CMK (cell line): ENCODE measurements at places on chromosomes 3 and 15.

GRCh38 chr15:51801391-51801835, 28.0 kb upstream of the TMOD3 start:
- DNase-seq: no peak

DNA sequence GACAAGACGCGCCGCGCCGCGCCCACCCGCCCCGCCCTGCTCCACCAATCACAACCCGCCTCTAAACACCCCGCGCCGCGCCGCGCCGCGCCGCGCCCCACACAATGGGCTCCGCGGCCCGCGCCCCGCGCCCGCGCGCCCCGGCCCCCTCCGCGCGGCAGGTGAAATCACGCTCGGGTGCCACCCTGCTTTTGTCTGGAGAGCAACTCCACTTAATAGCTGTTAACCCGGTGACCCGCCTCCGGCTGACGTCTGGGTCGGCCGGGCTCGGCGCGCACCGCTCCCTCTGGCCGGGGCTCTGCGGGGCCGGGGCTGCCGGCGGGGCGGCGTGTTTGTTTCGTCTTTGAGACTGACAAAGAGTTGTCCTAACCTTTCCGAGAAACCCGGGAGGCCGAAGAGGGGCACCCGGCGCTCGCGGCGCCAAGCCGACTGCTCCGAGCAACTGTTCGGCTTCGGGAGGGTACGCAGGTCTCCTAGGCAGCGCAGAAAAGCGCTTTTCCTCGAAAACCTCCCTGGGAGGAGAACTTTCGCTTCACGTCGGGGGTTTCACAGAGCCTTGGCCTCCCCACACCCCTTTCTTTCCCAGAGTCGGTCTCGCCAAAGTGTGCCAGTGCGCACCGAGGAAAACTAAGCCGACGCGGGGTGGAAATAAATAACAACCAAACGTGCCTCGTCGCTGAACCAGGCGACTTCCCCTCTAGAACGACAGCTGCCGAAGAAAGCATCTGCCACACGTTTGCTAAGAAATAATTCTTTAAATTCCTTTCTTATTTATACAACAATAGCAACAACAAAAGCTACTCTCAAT, 518.4 kb downstream of the FOXP1 start:
- no peak for DNase-seq

DNA sequence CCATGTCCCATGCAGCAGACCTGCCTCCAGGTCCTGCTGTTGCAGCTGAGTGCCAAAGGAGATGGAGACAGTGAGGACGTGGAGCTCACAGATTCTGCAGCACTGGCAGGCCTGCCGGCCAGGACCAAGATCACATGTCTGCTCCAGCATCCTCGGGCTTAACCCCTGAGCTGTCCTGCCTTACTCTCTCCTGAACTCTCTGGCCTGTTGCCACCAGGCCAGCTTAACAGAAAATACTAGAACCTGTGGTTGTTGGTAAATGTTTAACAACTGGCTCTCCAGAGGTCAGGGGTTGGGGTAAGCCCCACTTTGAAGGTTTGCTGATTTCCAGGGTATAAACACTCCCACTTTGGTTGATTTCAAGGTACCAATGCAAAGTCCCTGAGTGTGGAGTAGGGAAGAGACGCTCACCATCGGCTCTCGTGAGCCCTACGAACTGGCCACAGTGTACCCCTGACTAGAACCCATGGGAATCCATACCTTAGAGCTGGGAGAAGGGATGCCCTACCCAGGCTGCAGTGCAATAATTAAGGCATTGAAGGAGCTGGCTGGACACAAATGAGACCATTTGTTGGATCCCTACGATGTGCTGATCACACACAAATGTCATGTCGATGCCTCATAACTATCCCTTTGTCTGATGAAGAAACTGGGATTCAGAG, 147.9 kb downstream of the OR4M2 start:
- DNase-seq: no peak

GRCh38 chr3:41575724-41576123, 376.4 kb downstream of the CTNNB1 start:
- DNase-seq: no peak

GRCh38 chr3:156787926-156788663, 38.1 kb upstream of the LEKR1 start:
- DNase-seq: no peak
